ENCODE measurements at places on chromosomes 7 and 10. TPM values are rescaled to one million over a fixed set of nuclear protein-coding genes. Genes with fewer than 3 reads are reported as not detected.

PRKAR2B gene
- total RNA-seq = not detected

ZNF746 gene
- 16.1 TPM for total RNA-seq

OPALIN gene
- total RNA-seq = not detected

CHST3 gene
- total RNA-seq = 11.4 TPM

LRRC4 gene
- total RNA-seq = 0.64 TPM

DEPP1 gene
- total RNA-seq = 0.26 TPM

HOXA3 gene
- total RNA-seq = not detected

- no peak for DNase-seq
Observed at GRCh38 chr7:105279688-105280007, 109.1 kb downstream of the SRPK2 start.

- no peak for DNase-seq
Observed at GRCh38 chr10:61244261-61244775, 208.9 kb downstream of the TMEM26 start.

- peak; percentile 49 for DNase-seq
Observed at GRCh38 chr10:51685768-51686167, 13.6 kb downstream of the CSTF2T start.

DNA sequence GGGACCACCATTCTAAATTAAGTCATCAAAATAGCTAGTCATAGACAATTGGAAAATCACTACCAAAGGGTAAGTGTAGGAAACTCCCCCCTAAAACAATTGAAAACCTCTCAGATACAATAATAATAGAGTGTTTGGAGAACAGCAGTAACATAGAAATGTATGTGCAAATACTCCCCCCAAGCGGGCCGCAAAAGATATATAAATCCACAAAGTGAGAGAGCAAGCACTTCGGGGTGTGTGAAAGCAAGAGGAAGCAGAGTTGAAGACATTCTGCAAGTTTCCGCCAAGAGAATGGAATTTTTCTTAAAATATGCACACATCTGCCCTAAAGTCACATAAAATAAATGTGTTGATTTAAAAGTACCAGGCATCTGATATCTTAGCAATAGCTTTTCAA lies 33.3 kb downstream of the CHCHD3 start:
- DNase-seq = no peak

DNA sequence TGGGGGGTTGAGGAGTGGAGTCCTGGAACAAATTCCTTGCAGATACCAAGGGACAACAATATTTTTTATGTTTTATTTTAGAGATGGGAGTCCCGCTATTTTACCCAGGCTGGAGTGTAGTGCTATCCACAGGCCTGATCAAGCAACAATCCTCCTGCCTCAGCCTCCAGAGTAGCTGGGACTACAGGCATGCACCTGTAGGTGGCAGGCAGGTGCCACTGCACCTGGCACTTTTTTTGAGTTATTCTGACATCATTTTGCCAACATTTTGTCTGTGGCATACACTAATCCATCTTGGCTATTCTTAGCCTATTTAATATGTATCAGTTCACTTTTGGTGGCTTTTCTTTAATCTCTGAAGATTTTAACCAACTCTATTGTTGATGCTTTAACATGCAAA lies 317.8 kb upstream of the MTPN start:
- no peak for DNase-seq

GRCh38 chr10:82092111-82092510 lies 217.1 kb downstream of the NRG3 start:
- no peak for DNase-seq

DNA sequence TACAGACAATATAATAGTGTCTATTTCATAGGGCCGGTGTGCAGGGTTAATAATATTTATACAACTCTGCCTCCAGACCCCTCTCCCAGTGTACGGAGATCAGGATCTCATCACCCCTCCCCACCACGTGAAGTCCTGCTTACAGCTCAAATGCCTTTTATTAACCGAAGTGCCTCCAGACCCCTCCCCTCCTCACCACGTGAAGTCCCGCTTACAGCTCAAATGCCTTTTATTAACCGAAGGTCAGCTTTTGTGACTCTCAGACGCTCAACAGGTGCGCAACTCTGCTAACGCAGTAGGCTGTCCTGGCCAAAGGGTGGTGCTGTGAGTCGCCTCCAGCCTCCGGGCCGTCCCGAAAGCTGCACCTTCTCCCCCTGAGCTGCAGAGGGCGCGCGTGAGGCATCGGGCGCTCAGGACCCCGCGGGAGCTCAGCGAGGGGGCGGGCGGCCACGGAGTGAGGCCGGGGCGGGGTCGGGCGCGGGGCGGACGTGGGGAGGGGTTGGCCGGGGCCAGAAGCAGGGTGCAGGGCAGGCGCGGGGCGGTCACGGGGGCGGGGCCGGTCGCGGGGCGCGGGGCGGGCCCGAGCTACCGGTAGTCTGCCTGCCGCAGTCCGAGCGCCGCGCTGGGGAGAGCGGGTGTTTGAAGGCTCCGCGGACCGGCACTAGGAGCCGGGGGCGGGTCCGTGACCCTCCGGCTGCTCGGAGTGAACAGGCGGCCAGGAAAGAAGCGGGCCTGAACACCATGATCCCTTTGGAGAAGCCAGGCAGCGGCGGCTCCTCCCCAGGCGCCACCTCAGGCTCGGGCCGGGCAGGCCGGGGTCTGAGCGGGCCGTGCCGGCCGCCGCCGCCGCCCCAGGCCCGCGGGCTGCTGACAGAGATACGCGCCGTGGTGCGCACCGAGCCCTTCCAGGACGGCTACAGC lies at the start of gene STK17A:
TSS of gene STK17A (plus strand) at position 606 of the 921 bp plus-strand sequence. CDS start at position 742, 136 bp downstream.
- peak; percentile 78 for DNase-seq

- no peak for DNase-seq
Observed at GRCh38 chr10:72140850-72141249, 52.5 kb upstream of the SPOCK2 start.

GRCh38 chr10:79111427-79111826 lies 42.7 kb downstream of the ZMIZ1 start:
- DNase-seq = peak; percentile 84

DNA sequence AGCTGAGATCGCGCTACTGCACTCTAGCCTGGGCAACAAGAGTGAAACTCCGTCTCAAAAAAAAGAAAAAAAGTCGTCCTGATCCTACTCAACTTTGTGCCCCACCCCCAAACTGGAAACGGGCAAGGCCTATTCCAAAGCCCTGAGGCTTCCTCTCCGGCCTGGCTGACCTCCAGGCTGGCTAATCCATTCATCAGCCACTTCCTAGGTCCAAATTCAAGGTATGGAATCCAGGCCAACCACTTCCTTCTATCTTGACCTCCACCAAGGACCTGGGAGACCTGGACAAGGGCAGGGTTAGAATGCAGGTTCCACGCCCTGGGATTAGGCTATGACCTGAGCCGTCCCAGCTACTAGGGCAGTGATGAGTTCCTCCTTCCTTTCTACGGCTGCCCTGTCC lies 20.4 kb upstream of the EIF4H start:
- DNase-seq = no peak

DNA sequence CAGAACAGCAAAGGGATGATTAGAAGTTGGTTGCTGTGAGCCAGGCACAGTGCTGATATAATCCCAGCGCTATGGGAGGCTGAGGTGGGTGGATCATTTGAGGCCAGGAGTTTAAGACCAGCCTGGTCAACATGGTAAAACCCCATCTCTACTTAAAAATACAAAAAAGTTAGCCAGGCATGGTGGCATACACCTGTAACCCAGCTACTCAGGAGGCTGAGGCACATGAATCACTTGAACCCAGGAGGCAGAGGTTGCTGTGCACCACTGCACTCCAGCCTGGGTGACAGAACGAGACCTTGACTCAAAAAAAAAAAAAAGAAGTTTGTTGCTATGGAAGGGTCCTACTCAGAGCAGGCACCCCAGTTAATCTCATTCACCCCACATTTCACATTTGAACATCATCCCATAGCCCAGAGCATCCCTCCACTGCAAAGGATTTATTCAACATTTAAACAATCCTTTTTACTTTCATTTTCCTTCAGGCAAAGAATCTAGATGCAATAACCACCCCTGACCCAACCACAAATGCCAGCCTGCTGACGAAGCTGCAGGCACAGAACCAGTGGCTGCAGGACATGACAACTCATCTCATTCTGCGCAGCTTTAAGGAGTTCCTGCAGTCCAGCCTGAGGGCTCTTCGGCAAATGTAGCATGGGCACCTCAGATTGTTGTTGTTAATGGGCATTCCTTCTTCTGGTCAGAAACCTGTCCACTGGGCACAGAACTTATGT lies 4.1 kb downstream of the IL6 start:
- peak; percentile 82 for DNase-seq

DNA sequence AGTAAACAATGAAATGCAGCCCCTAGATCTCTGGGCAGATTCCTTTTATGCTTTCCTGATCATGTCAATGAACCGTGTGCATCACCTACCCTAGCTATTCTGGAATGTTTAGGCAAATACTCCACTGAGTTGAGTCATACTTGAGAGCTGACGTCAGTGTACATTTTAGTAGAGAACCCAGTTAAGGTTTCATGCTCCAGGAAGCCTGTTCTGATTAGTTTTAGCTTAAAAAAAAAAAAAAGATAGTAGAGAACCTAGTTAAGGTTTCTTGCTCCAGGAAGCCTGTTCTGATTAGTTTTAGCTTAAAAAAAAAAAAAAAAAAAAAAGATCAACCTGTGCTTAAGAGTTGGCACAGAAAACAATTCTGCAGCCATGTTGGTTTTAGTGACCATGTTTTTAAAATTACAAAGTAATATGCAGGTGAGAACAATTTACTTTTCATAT lies 3.7 kb upstream of the MCU start:
- DNase-seq = peak; percentile 95

DNA sequence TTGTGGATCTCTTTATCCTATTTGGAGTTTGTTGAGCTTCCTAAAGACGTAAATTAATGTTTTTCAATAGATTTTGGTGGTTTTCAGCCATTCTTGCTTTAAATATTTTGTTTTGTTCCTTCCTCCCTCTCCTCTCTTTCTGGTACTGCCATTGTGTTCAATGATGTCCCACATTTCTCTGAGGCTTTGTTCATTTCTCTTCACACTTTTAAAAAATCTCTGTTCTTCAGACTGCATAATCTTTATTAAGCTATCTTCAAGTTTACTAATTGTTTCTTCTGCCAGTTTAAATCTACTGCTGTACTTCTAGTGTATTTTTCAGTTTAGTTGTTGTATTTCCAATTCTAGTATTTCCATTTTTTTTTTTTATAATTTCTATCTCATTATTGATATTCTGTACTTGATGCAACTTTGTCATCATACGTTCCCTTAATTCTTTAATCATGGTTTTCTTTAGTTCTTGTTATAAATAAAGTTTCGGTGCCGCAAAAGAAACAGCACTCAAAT lies 45.6 kb upstream of the FZD9 start:
- DNase-seq = no peak

DNA sequence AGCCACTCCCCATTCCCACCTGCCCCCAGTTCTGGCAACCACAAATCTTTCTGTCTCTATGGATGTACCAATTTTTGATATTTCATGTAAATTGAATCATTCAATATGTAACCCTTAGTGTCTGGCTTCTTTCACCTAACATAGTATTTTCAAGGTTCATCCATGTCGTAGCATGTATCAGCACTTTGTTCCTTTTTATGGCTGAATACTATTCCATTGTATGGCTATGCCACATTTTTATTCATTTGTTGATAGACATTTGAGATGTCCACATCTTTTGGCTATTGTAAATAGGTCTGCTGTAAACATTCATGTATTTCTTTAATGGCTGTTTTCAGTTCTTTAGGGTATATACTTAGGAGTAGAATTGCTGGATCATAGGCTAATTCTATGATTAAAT lies 270.5 kb downstream of the FGFR2 start:
- no peak for DNase-seq

- DNase-seq = no peak
Observed at GRCh38 chr7:100159099-100159623, 638 bp upstream of the TRAPPC14 start.

- no peak for DNase-seq
Observed at GRCh38 chr7:94940241-94940640, 32.8 kb downstream of the PPP1R9A start.

DNA sequence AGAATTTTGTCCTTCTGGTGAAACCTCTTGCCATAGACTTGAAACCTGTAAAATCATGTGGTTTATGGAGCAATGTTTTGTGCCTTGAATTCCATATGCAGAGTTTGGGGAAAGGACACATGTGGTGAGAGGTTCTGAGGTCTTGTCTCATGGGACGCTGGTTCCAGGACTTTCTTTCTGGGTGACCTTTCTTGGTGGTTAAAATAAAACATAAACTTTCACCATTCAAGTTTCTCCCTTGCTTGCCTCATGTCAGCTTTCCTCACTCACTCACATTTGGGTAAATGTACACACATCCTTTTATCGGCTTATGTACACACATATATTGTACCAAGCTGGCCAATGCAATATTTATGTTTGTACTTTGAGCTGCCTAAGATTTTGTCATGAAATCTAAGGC lies 144.9 kb upstream of the CELF2 start:
- DNase-seq = no peak

- no peak for DNase-seq
Observed at GRCh38 chr10:132906836-132907235, 35.5 kb downstream of the CFAP46 start.
